ENCODE measurements at places on chromosomes 2 and 18.

GRCh38 chr2:122683018-122683417 is 927.6 kb downstream of the TSN start:
- no peak for DNase-seq

GRCh38 chr2:1645761-1646476 is 98.4 kb downstream of the PXDN start:
- no peak for DNase-seq

GRCh38 chr2:107785756-107786155 is 40.9 kb upstream of the RGPD4 start:
- DNase-seq: no peak

- DNase-seq: no peak
Measured at GRCh38 chr2:43185146-43185545, 41.3 kb downstream of the ZFP36L2 start.

- no peak for DNase-seq
Measured at GRCh38 chr2:69711971-69712370, 30.0 kb upstream of the ANXA4 start.
